ENCODE measurements at places on chromosomes 16 and 17.
A peak's percentile ranks its signal among the peaks of the same experiment; 100 is the strongest.

- DNase-seq, result no peak
Observed at GRCh38 chr16:19094542-19095365, 19.0 kb upstream of the ITPRIPL2 start.

DNA sequence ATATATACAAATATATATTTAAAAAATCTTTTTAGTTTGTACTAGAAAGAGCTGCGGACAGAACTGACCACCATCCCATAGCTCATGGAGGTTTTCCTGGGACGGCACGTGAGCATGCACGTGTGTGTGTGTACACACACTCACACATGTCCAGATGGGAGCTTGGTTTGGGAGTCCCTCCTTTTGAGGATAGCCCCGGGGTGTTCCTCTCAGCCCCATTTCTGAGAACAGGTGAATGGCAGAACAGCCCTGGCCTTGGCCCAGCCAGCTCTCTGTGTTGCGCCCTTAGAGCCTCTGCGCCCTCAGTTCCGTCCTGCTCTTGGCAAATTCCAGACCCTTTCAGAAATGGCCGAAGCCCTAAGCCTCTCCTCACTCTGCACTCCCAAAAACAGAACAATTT is 70.1 kb downstream of the AMFR start:
- DNase-seq, result no peak

- no peak for DNase-seq
Observed at GRCh38 chr17:7215136-7215638, 4.4 kb downstream of the DLG4 start.

DNA sequence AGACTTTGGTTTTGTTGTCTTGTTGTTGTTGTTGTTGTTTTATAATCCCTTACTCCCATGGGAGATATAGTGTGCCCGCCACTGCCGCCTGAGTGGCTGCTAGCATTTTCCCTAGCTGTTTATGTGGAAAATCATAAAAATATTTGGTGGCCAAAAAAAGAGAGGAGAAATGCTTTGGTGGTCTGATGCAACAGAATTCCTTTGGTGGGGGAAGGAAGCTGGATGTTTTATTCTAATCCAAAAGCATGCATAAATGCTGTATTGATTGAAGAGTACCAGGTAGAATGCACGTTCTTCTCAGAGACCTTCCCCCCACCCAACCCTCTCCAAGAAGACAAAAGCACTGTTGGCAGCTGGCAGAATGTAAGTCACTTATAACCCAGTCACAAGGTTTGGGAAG is 93.2 kb downstream of the C17orf67 start:
- DNase-seq, result no peak

DNA sequence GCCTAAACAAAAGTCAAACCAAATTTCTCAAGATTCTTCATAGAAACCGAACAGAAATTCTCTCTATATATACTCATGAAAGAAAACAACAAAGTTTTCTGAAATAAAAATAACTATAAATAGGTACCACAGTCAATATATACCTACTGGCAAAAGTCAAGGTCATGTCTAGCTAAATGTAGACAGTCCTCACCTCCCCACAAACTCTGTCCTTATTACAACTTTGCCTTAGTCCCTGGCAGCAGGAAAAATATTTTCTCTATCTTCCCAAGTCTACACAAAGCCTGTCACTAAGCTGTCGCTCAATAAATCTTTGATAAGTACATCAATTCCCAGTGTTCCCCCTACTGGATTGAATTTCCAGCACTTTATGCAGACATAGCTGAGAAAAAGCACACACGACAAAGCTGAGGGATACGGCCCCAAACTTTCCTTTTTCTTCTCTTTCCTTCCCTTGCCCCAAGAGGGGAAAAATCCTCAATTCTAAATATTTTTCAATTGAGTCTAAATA is 2.7 kb downstream of the CFAP20 start:
- no peak for DNase-seq

DNA sequence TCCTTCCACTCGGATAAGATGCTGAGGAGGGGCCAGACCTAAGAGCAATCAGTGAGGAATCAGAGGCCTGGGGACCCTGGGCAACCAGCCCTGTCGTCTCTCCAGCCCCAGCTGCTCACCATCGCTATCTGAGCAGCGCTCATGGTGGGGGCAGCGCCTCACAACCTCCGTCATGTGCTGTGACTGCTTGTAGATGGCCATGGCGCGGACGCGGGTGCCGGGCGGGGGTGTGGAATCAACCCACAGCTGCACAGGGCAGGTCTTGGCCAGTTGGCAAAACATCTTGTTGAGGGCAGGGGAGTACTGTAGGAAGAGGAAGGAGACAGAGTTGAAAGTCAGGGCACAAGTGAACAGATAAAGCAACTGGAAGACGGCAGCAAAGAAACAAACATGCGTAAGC is 12.4 kb downstream of the TP53 start:
- no peak for DNase-seq

- no peak for DNase-seq
Observed at GRCh38 chr16:11474617-11475291, 112.0 kb downstream of the LITAF start.

DNA sequence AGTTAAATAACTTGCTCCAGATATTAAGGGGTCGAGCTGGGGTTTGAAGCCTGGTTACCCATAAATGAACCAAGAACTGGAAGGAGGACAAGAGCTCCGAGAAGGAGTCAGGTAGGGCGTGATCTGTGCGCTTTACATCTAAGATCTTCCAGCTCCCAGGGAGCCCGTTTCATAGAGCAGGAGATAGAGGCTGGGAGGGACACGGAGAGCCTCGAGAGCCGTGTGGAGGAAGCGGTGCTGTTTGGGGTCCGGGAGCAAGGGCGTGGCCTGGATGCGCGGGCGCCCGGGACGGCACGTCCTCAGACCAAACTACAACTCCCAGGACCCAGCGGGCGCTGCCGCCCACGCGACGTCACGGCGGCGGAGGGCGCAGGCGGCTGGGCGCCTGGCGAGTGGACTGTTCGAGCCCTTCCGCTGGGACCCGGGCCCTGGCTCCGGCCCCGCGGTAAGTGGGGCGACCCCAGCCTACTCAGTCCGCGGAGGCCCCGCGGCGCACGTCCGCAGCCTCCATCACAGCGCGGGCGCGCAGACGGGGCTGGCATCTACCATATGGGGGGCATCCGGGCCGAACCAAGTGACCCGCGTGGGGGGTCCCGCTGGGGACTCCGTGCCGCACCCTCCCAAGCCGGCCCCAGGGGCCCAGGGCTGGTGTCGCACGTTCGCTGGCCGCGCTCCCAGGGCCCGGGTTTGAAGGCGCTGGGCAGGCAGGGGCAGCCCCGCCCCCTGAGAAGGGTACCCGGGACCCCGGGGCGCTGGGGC is at the start of gene BCKDK:
TSS of gene BCKDK (plus strand) at position 352 of the 759 bp plus-strand sequence. CDS start 838 bp downstream, outside the sequence.
- DNase-seq, result peak; percentile 51

GRCh38 chr17:81422776-81423697 is 27.8 kb downstream of the BAHCC1 start:
- no peak for DNase-seq

- no peak for DNase-seq
Observed at GRCh38 chr16:12664164-12664733, 139.4 kb downstream of the CPPED1 start.

DNA sequence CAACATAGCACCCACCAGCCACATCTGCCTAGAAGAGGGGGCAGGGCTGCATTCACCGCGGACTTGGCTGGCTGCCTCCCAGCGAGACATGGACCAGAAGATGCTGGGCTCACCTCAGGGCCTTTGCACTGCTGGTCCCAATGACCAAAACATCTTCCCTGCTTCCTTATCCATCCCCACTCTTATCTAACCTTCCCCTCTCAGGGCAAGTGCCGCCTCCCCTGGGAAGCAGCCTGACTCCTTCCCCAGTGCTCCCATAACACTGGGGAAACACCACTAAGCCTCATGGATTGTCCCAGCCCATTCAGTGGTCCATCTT is 5.7 kb downstream of the TMC6 start:
- no peak for DNase-seq

DNA sequence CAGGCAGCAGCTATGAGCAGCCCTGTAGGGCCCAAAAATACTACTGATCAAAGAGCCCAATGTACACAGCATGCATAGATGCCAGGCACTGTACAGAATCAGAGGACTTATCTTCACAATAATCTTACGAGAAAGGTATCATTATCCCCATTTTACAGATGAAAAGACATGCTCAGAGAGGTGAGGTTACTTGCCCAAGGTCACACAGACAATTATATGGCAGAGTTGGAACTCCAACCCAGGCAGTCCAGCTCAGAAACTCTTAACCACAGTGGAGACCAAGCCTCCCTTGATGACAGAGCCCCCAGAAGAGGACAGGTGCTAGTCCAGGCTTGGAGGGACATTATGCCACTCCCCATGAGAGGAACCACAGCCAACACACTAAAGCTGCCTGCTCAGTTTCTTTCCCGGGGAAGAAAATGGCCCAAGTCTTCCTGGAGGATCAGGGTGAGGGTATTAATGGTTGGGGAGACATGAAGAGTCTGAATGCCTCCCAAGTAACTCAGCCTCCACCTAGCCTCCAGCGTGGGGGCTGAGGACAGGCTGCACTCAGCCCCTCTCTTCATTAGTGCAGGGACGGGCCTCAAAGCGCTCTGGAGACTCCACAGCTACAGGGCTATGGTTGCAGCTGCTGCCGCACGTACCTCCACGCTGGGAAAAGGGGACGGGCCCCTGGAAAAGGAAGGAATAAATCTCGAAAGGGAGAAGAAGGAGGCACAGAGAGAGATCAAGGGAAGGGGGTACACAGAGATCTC is 826 bp downstream of the UNC119 start:
- DNase-seq, result no peak

DNA sequence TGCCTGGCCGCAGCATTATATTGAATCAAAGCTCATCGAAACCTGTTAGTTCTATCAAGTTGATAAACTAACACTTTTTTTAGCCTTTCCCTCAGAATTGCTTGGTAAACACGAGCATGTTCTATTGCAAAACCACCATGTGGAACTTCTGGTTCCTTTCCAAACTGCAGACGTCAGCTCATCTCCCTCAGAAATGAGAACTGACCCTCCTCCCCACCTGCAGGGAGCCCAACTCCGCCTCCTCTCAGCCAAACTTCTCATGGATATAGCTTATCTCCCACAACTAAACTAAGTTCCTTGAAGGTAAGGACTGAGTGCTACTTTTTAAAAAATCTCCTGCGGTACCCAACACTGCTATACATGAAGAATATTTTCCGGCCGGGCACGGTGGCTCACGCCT is 6.7 kb downstream of the SHMT1 start:
- DNase-seq, result no peak

DNA sequence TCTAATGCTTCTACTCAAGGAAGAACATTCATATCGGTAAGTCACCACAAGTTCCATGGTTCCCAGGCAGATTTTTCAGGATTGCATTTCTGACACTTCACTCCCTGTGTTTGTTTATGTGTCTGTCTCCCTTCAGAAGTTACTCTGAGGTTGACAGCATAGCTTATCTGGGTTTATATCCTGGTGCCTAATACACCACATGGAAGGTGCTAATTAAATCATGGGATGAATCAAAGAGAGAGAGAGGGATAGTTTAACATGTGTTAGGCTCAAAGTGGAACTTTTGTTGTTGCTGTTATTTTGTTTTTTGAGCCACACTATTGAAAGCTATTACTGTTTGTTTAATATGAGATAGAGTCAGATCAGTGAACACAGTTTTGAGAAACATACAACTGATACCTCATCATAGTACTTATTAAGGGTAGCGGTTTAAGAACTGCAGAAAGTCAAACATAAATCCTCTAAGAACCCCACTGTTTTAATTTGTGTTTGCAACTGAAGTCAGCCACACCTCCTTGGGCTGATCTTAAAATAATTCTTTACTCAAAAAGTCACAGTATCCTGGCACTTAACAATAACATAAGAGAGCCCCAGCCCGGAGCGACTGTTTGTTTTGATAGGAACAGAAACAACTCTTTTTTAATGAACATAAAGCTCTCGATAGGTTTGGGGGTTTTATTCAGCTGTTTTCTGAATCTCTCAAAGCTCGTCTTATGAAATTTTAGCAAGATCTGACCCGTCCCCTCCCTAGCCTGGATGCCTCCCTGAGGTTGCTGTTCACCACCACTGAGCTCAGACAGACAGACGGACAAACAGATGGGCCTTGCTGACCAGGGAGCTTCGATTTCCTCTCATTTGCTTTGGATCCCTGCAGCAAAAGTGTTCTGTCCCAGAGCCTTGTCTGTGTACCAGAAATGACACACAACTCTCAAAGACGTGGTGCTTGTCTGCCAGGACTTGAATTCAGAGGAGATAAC is 98.3 kb upstream of the MYOCD start:
- no peak for DNase-seq

DNA sequence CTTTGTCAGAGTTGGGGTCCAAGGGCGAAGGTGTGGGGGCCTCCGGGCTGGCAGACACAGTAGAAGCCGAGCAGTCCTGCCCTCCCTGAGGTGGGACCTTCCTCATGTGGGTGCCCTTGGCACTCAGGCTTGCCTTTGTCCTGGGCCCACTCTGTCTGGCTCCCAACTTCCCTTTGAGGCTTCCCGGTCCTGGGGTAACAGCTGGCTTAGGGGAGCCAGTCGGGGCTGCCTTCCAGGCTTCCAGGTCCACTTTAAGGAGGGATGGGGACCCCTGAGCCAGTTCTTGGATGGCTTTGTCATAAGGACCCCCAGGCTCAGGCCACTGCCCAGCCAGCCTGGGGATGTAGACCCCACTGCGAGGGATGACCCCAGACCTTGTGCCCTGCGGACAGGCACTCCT is 7.8 kb downstream of the GAS2L2 start:
- DNase-seq, result no peak

DNA sequence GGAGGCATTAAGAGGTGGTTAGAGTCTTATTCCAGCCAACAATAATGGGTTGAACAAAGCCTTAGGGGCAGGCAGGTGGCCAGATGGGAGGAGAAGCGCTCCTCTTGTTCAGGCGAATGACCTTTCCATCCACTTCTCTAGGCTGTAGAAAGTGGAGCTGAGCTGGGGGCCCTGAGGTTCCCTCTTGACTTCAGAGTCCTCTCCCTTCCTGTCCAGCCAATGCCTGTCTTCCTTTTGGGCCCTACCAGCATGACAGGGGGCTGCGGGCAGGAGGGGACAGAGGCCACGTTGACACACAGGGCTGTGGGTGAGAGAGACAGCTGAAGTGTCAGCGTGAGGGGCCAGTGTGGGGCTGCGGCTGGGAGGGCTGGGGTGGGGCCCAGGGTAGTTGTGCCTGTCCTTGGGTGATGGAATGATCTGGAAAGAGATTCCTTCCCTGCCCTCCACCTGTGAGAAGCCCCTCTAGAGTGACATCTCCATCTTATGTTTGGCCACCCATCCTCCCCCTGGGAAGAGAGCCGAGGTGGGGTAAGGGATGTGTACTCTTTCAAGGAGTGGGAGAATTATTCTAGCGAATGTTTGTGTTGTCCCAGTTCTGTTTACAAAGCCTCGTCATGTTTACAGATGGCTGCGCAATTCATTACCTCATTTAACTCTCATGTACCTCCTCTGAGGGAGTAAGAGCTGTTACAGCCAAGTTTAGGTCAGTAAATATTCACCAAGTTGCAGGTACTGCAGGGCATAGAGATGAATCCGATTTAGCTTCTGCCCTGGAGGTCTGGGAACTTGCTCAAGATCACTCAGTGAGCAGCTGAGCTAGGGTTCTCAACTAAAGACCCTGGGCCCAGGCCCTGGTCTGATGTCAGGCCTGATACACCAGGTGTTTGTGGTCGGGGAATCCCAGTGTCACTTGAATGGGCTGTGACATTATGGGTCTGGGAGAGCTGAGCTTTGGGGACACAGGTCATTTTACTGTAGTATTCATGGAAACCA is 3.3 kb downstream of the ERBB2 start:
- no peak for DNase-seq
